Activated CD4-positive, alpha-beta T cell treated with anti-CD3 and anti-CD28 coated beads, Interleukin-2, amount 50 U/mL, for 4 hours (primary cell): ENCODE measurements at places on chromosomes 16 and 17.

DNA sequence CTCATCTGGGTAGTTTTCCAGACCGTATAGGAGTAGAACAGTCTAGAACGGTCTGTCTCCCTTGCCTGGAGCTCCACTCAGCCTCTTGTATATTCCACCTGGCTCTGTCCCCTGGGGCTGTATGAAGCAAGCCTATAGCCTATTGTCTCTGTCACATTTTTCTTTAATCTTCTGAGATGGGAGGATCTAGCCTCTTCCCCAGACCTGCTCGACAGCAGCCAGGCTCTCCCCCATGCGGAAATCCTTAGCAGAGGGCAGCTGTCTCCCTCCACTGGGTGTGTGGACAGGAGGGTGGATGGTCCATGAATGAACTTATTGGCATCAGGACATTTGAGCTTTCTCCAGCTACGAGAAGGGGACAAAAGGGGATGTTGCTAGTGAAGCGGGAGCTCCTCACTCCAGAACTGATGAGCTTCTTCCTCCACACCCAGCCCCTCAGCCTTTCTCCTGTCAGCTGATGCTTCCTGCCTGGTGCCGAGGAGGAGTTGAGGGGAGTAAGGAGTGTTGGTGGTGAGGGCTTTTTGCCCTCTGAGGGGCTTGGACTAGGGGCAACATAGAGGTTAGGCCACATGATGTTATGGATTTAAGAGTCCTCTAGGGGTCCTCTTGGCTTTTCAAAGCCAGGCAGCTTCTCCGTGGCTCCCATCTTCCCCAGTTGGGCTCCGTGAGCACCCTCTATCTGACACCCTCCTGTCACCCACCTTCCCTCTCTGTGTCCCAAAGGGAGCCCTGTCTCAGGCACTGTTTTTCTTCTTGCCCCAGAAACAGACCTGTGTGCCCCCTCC, 28.0 kb downstream of the ARHGAP23 start:
- DNase-seq = no peak

DNA sequence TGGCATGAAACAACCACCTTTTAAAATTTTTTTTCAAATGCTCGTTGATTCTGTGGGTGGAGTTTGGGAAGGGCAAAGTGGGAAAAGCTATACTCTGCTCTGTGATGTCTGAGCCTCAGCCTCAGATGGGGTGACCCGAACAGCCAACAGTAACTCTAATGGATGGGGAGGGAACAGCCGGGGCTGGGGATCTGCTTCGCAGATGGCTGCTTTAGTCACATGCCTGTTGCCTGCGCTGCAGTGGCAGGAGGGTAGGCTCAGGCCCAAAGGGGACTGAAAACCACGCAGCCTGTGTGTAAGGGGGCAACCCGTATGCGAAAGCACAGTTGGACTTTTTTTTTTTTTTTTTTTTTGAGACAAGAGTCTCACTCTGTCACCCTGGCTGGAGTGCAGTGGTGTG, 14.9 kb upstream of the MAPK3 start:
- no peak for DNase-seq

GRCh38 chr17:81063106-81064093, 28.4 kb downstream of the BAIAP2 start:
- no peak for DNase-seq

GRCh38 chr16:66706506-66706880, 9.9 kb upstream of the CMTM4 start:
- no peak for DNase-seq

DNA sequence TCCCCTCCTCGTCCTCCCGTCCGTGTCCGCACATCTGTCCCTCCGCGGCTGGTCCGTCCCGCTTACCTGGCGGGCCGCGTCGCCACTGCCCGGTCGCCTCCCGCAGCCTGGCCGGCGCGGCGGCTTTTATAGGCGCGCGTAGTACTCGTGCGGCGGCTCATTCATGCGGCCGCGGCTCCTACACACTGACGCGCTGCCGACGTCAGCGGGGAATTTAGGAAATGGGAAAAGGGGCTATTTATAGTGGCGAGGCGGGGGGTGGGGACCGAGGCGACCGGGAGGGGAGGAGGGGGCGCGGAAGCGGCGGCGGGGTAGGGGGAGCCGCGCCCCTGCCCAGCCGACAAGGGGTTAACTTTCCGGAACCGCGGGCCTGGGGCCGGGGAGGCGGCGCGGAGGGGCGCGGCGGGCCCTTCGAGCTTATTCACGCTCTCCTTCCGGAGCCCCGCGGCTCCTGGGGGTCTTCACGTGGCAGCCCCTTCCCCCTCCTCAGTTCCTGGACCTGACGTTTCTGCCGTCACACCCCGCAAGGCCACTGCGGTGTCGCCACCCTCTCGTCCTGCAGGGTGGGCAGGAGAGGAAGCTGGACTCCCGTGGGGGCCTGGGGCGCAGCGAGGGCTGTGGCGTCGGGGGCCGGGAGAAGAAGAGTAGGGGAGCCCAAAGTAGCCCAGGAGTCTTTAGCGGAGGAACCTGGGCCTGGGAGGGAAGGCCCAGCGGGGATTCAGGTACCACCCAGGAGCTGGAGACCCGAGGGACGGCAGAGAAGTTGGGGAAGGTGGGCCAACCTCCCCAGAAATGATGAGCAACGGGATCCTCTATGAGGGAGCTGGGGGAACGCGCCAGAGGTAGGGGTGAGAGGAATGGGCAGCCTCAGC, 3.6 kb upstream of the HIC1 start:
- no peak for DNase-seq
